Ovary (tissue), 10 donors: ENCODE measurements at places on chromosomes 4 and X. TPM values are rescaled to one million over a fixed set of nuclear protein-coding genes. Genes with fewer than 3 reads are reported as not detected.

Gene SYN1
- polyA plus RNA-seq = 1.9 TPM

Gene KLHL13
- polyA plus RNA-seq = 15.8 TPM

Gene DCAF16
- 25.8 TPM for polyA plus RNA-seq

DNA sequence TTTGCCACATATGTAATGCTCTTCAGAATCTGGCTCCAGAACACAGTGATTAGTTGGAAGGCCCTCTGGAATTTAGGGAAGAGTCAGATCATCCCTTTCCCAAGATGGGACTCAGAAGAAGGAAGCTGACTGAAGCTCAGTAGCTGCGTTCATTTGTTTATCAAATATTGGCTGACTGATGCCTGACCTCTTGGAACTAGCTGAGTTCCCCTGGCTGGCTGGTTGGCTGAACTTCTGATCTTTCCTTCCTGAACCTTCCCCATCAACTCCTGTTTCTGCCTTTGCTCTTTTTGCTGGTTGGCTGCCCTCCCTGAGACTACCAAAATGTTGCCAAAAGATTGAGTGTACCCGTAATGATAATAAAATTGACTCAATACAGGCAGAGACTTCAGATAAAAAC lies 866.5 kb upstream of the INTU start:
- no peaks in the 10 kb centered on the region for H3K27me3 ChIP-seq
- no peak overlapping the region for H3K27ac ChIP-seq
- H3K4me3 ChIP-seq = no peak overlapping the region

DNA sequence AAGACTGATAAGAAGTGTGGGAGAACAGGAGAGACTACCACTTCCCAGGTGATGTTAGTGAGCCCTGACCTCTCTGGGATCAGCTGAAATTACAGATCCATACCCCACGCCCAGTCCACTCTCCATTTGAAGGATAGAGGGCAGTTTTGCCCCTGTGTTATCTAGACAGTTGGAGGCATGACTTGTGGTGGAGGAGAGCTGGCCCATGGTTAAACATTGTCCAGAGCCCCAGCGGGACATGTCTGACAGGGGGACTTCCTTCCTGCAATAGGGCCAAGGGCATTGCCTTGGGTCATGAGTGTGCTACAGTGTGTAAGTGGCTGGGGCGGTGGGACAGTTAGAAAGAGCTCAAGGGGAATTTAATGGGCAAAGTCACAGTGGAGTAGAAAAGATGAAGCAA lies 181.1 kb downstream of the MID1IP1 start:
- no peaks in the 10 kb centered on the region for H3K27me3 ChIP-seq
- no peaks in the 10 kb centered on the region for H3K4me1 ChIP-seq
- DNase-seq = no peak
- no peak overlapping the region for H3K27ac ChIP-seq

DNA sequence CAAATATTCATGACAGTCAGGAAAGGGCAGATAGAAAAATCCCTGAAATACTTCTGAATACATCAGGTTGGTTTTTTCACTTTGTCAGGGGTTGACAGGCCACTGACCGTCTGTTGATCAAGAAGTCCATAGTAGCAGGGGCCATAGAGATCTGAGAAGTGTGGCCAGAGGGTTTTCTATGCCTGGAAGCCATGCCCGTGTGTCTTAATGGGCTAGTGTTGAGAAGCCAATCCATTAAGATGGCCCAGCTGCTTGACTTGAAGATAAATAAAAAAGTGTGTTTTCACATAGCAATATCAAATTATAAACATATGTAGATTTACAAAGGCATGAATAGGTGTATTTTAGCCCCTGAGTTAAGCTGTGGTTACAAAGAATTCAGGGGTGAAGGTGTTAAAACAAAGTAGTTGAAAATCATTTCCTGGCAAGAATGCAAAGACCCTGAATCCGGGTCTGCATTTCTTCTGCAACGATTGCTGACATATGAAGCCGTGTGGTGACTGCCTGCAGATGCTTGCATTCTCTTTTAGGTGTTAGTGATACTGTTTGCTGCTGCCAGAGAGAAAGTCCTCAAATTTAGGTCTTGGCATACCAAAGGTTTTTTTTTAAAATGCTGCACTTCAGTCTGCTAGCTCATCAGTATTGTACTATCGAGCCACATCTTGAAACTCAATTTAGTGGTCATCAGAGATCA lies 9.3 kb upstream of the LIMCH1 start:
- no peaks in the 10 kb centered on the region for H3K27me3 ChIP-seq
- H3K4me3 ChIP-seq = no peak overlapping the region
- no peaks in the 10 kb centered on the region for H3K4me1 ChIP-seq
- H3K36me3 ChIP-seq = no peaks in the 10 kb centered on the region
- no peak overlapping the region for H3K27ac ChIP-seq

DNA sequence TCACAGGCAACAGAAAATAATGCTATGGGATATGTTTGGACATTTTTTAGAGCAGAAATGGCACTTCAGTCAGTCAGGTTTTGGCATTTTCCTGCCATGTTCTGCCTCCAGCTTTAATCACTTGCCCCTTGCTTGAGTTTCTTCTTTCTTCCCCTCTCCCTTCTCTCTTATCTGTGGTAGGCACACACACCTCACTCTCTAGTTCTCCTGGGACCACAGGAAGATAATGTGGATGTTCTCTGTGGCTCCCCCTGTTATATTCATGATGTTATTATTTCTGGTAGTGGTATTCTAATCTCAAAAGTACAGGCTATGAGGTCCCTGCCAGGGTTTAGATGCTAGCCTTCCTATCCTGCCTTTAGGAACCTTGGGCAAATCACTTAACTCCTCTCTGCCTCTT lies 5.2 kb downstream of the HADH start:
- H3K4me3 ChIP-seq = no peak overlapping the region
- peaks cover 11% of the 10 kb centered on the region for H3K4me1 ChIP-seq
- no peaks in the 10 kb centered on the region for H3K27me3 ChIP-seq
- DNase-seq = no peak

DNA sequence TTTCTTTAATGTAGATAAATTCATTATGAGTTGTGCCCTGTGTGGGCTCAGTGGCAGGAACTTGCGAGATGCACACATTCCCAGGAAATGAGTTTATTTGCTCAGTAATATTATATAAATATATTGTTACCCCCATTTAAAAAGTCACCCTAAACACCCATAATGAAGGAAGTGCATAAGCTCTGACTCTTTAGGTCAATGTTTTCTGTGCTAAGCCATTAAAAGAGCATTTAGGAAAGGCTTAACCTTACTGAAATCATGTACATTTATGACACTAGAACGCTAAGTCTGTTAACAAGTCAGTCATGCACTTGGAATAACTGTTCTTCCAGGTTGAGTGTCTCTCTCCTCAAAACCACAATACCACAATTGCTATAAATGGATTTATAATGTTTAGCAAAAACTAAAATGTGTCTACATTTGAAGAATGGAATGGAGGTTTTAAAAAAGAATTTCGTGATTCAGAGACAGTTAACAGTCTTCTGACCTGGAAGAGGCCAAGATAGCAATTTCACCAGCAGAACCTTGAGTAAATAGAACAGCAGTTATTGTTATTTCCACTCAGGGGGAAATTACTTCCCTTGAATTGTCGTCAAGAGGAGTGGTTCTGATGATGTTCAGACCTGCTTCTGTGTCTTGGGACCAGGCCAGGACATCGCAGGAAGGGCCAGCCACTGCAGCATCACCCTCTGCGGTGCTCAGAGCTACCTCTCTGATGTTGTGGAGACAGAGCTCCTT lies 91.1 kb upstream of the VEGFC start:
- no peaks in the 10 kb centered on the region for H3K27me3 ChIP-seq
- H3K36me3 ChIP-seq = no peaks in the 10 kb centered on the region
- H3K4me3 ChIP-seq = no peak overlapping the region
- no peak overlapping the region for H3K27ac ChIP-seq

GRCh38 chr4:28373601-28374000 lies 1513.0 kb downstream of the STIM2 start:
- no peaks in the 10 kb centered on the region for H3K36me3 ChIP-seq
- no peaks in the 10 kb centered on the region for H3K27me3 ChIP-seq
- no peak for DNase-seq
- no peak overlapping the region for H3K27ac ChIP-seq

DNA sequence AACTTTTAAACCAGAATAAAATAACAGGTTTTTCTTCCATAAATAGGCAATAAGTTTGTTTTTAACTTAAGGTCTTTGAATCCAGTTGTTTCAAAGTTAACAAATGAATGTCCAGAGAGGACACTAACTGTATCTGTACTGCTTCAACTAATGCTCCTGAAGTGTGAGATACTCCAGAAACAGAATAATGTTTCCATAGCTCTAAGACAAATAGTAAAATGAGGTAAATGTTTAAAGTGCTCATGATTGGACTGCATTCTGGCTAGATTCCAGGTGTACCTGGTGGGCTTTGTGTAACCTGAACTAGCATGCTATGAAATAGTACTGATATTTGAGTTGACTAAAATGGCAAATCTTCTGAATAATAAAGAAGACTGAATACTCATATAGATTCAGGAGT lies 51.7 kb downstream of the METTL14 start:
- H3K36me3 ChIP-seq = no peaks in the 10 kb centered on the region
- no peak overlapping the region for H3K4me3 ChIP-seq
- DNase-seq = no peak
- no peaks in the 10 kb centered on the region for H3K27me3 ChIP-seq

GRCh38 chrX:34716302-34716701 lies 59.2 kb upstream of the TMEM47 start:
- no peak overlapping the region for H3K27ac ChIP-seq
- H3K4me3 ChIP-seq = no peak overlapping the region
- H3K4me1 ChIP-seq = no peaks in the 10 kb centered on the region
- no peak for DNase-seq

DNA sequence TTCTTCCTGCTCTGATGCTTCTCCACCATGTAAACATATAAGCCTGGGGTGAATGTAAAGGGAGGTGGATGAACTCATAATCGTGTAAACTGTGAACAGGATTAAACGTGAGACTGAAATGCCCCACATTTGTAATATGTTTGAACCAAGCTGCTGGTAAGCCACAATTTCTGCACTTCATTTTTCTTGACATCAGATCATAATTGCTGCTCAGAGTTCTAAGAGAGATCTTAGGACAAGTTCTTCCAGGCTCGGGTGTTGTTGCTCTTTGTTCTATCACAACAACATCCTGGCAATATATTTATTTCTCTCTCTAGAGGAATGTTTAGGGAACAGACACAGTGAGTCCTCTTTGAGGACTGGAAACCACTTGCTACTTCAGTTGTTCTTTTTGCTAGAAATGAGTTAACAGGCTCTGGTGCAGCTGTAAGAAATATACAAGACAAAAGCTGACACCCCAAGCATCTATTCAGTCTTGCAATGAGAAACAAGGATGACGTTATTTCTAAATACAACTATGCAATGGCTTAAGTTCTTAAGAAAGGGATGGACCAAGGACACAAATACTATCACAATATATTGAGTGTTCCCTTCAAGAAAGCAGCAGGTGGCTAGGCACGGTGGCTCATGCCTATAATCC lies 59.6 kb downstream of the LNX1 start:
- H3K4me3 ChIP-seq = no peak overlapping the region
- H3K36me3 ChIP-seq = no peaks in the 10 kb centered on the region
- DNase-seq = no peak
- H3K27me3 ChIP-seq = no peaks in the 10 kb centered on the region
- H3K4me1 ChIP-seq = peaks cover 4% of the 10 kb centered on the region

DNA sequence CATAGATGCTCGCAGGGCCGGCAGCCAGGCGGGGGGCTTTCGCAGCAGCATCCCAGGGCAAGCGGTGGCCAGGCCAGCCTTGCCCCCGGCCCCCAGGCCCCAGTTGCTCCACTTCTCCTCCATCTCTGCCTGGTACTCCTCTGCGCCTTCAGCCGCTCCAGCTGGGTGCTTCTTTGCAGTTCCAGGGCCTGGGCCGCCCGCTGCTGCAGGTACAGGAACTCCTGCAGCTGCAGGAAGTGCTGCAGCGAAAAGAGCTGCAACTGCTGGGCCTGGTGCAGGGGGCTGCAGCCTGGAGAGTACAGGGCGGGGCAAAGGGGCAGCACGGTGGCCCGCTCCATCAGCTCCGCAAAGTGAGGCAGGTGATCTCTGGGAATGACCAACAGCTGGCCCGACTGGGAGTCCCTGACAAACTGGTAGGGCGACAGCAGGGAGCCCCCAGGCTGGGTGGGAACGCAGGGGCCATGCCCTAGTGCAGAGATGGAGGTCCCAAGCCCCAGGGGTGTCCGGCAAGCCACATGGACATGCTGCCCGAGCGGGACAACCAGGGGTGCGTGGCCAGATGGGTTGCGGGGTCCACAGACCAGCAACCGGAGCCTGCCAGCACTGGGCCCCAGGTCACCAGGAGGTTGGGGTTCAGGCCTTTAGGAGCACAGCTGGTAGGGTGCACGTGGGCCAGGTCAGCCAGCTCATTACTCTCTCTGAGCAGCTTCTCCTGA lies 75.9 kb upstream of the UCP1 start:
- peaks cover 12% of the 10 kb centered on the region for H3K4me1 ChIP-seq
- no peaks in the 10 kb centered on the region for H3K36me3 ChIP-seq
- H3K4me3 ChIP-seq = no peak overlapping the region
- no peaks in the 10 kb centered on the region for H3K27me3 ChIP-seq
- DNase-seq = no peak
- no peak overlapping the region for H3K27ac ChIP-seq

DNA sequence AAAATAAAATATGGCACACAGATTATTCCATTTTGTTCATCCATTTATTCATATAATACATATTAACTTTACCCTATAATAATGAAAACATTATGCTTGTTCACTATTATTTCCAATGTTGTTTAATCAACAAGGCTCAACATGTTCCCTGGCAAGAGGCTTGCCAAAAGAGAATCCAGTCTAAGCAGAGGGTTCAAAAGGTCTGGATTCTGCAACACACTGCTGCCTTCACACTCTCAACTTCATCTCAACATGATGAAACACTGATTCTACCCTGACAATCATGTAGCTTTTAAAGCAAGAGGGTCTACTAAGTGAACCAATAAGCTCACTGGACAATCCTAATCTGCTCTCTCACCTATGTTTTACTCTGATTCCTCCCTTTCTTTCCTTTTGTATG lies 101.1 kb downstream of the MID1 start:
- peaks cover 3% of the 10 kb centered on the region for H3K4me1 ChIP-seq
- no peak overlapping the region for H3K27ac ChIP-seq
- H3K36me3 ChIP-seq = no peaks in the 10 kb centered on the region
- no peak for DNase-seq

DNA sequence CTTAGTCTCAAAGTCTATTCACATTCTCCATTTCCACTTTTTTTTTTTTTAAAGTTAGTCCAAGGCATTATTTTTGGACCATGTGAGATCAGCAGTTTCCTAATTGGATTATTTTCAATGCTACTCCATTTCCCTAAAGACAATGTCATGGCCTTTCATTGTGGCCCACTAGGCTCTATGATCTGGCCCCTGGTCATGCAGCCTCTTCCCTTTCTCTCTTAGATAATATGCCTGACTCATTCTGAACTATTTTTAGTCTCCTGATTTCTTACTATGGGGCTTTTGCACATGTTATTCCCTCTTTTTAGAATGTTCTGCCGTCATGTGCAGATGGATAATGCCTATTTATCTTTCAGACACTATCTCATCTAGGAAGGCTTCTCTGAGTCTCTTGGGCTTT lies 157.3 kb downstream of the TMA16 start:
- H3K27me3 ChIP-seq = no peaks in the 10 kb centered on the region
- H3K4me3 ChIP-seq = no peak overlapping the region
- no peaks in the 10 kb centered on the region for H3K36me3 ChIP-seq
- DNase-seq = no peak
- H3K27ac ChIP-seq = no peak overlapping the region
